Naive thymus-derived CD8-positive, alpha-beta T cell (primary cell): ENCODE measurements at places on chromosomes 4 and X. TPM values are rescaled to one million over a fixed set of nuclear protein-coding genes. Genes with fewer than 3 reads are reported as not detected.
A peak's percentile ranks its signal among the peaks of the same experiment; 100 is the strongest.

- DNase-seq: no peak
Measured at GRCh38 chr4:72567036-72567435, 2.0 kb downstream of the ADAMTS3 start.

- DNase-seq: no peak
Measured at GRCh38 chr4:40991908-40992307, 222.4 kb downstream of the APBB2 start.

DNA sequence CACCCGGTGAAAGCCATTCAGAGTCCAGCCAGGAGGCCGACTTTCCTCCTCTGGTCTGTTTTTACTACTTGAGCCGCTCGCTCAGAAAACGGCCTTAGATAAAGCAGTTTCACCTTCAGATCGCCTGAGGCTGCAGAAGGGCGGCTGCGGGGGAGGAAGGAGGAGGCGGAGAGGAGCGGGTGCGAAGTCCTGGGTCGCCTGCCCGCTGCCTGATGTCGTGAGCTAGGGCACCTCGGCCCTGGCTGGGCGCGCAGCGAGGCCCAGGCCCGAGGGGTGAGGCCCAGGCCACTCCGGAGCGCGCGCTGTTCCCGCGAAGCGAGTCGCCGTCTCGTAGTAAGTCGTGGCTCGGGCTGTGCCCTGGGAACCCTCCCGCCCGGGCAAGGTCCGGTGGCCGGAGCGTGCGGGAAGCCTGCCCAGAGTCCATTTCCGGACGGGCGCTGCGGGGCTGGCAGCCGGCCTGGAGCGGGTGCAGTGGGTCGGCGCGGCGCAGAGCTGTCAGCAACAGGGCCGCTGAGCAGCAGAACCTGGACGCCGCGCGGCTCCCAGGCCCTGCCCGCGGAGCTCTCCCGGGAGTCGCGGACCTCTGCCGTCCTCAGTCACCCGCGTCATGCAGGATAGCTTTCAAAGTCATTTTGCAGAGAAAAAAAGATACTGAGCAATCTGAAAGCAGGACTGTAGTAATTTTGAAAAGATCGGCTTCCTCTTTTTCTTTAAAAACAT lies 18.6 kb downstream of the TRIM2 start:
- peak; percentile 25 for DNase-seq

DNA sequence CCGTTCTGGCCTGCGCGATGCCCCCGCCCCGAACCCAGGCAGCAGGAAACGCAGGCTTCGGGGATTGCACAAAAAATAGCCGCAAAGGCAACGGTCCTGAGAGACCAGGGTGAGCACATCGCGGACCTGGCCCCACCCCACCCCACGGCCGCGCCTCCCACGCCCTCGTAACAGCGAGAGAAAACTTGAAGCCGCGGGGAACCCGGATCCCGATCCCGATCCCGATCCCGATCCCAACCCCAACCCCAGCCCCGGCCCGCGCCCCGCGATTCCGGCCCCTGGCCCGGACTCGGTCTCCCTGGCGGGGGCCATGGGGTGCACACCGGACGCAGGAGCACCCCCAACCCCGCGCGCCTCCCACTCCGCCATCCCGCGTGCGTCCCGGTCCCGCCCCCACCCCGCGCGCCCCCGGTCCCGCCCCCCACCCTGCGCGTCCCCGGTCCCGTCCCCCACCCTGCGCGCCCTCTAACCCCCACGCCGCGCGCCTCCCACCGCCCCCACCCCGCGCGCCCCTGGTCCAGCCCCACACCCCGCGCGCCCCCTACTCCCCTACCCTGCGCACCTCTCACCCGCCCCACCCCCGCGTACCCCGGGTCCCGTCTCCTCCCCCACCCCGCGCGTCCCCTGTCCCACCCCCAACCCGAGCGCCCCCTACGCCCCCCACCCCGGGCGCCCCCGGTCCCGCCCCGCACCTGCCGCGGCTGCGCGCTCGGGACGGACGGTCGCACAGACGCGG lies 29.0 kb downstream of the NOP14 start:
- peak; percentile 64 for DNase-seq

- DNase-seq: no peak
Measured at GRCh38 chr4:30537456-30537855, 182.7 kb upstream of the PCDH7 start.

- no peak for DNase-seq
Measured at GRCh38 chrX:86348669-86349068, 200.4 kb downstream of the DACH2 start.

The CD38 gene
- 3.2 TPM for total RNA-seq

GRCh38 chr4:139676913-139677585 lies 11.4 kb downstream of the MGST2 start:
- DNase-seq: no peak

The GLOD5 gene
- total RNA-seq: not detected

- no peak for DNase-seq
Measured at GRCh38 chr4:5355846-5356245, 304.6 kb downstream of the STK32B start.

GRCh38 chrX:44903830-44904530 lies 31.0 kb downstream of the KDM6A start:
- no peak for DNase-seq

DNA sequence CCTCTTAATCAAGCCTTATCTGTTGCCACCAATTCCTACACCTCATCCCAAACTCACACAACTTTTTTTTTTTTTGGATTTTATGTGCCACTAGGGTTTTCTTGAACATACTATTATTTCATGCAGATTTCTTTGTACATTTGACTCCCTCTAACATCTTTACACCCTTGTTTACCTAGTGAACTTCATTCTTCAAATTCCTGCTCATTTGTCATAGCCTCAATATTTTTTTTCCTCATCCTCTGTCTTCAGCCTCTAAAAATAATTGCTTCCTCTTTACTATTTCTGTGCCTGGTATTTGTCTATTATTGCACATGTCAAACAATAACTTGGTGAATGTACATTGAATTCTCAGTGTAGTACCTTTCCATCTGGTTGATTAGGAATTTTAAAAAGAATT lies 22.0 kb downstream of the NBDY start:
- no peak for DNase-seq

DNA sequence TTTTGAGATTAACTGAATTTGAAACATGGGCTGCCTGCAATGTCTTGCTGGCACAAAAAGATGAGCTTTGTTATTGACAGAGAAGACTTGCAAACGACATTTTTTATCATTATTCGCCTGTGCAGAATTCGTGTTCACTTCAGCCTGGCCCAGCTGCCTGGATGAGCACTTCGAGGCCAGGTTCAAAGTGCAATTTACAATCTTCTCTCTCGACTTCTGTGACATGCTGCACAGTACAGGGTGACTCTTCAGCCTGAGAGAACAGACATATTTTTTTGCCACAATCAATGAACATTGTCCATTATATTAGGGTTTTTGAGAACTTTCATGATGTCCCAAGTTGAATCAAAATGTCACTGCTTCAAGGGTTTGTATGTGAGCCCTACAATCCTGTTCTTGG lies 616.5 kb downstream of the SMARCA1 start:
- no peak for DNase-seq

- no peak for DNase-seq
Measured at GRCh38 chr4:148258535-148258934, 183.7 kb downstream of the NR3C2 start.

DNA sequence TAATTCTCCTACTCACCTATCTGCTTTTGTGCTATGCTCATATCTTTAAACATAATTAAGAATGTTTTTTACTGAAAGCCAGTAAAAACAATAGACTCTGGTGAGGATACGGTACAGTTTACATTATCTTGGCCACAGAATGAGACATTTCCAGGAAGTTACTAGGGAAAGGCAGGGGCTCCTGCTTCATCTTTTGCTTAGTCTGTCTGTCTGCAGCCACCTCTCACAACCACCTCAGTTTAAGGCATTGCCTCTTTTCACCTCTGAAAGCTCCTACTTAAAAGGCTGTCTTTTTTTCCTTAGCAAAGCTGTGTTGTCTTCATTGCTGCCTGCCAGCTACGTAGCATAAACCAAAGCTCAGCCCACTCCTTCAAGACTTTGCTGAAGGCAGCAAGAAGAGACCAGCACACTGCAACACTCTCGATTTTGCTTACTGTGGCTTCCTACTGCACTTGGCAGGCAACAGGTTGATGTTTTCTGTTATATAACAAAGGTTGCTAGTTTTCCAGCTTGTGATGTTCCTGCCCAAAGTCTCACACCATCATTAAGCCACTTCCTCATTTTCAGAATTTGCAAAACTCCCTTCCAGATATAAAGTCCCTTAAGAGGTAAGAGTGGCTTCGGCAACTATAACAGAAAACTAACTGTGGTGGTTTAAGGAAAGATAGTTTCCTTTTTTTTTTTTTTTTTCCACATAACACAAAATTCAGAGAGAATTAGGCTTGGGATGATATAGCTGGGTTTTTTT lies 432.9 kb downstream of the GRXCR1 start:
- no peak for DNase-seq

GRCh38 chrX:106710771-106711170 lies 15.7 kb upstream of the RNF128 start:
- DNase-seq: no peak

DNA sequence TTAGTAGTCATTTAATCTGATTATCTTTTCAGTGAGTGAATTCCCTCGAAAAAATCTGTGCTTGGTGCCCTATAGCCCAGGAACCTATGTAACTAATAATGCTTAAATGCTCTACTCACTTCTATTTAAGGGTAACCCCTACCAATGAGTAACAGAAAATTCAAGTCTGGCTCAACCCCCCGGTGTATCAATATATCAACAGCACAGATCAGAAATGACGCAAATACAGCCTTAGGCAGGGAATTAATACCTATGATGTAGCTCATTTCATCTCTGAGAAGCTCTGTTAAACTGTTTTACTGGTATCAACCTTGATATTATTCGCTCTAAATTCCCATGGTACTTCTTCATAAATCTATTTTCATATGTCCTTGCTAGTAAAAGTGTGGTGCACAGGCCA lies 28.6 kb downstream of the PDGFC start:
- DNase-seq: no peak

- DNase-seq: no peak
Measured at GRCh38 chrX:63761639-63762038, 23.4 kb downstream of the ARHGEF9 start.

The ANOS1 gene
- total RNA-seq: not detected

- no peak for DNase-seq
Measured at GRCh38 chrX:104411800-104412199, 154.2 kb upstream of the IL1RAPL2 start.

DNA sequence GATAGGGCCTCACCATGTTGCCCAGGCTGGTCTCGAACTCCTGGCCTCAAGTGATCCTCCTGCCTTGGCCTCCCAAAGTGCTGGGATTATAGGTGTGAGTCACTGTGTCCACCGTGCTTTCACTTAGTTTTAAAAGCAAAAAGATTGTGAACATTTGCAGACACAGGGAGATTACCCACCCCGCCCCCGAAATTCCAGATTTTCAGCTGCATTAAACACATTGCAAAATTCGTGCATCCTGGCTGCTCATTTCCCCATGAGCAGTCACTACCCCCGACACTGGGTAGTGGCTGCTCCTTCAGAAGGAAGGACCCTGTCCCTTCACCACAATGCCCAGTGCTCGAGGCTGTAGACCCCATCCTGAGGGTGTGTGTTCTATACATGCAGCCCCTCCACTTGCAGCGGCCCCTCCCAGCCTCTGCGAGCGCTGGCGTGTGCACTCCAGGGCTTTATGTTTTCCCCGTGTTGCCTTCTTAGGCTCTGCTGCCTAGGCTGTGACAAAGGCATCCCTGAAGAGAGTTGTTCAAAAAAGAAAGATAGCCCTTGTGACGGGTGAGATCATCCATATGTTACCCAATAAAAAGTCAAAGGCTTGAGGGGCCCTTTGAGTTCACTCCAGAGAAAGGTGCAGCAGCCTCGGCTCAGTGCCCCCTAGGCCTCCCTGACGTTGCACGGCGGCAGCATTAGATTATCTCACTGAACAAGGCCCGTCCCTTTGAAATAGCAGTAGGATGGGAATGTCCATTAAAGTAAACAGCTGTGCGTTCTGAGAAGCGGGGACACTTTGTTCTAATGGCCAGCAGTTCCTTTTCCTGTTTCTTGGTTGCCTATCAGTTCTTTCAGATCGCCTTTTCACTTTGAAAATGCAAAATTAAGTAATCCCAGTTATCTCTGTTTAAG lies 71.6 kb downstream of the SHROOM2 start:
- no peak for DNase-seq

The ACSL1 gene
- total RNA-seq: 10.7 TPM

GRCh38 chrX:32016195-32016594 lies 944.4 kb upstream of the FTHL17 start:
- no peak for DNase-seq

GRCh38 chr4:68717999-68718398 lies 47.5 kb upstream of the UGT2B15 start:
- DNase-seq: no peak

The LRP2BP gene
- total RNA-seq: 0.74 TPM

The XK gene
- not detected for total RNA-seq

The GAGE12F gene
- total RNA-seq: not detected

GRCh38 chr4:158053086-158053485 lies 119.7 kb downstream of the GASK1B start:
- no peak for DNase-seq

The CLTRN gene
- total RNA-seq: 1.1 TPM

- no peak for DNase-seq
Measured at GRCh38 chr4:617644-618641, 7.4 kb upstream of the PDE6B start.

GRCh38 chr4:139889264-139889663 lies 223.6 kb downstream of the MGST2 start:
- DNase-seq: no peak

The IGFBP7 gene
- not detected for total RNA-seq

The NPNT gene
- total RNA-seq: not detected

DNA sequence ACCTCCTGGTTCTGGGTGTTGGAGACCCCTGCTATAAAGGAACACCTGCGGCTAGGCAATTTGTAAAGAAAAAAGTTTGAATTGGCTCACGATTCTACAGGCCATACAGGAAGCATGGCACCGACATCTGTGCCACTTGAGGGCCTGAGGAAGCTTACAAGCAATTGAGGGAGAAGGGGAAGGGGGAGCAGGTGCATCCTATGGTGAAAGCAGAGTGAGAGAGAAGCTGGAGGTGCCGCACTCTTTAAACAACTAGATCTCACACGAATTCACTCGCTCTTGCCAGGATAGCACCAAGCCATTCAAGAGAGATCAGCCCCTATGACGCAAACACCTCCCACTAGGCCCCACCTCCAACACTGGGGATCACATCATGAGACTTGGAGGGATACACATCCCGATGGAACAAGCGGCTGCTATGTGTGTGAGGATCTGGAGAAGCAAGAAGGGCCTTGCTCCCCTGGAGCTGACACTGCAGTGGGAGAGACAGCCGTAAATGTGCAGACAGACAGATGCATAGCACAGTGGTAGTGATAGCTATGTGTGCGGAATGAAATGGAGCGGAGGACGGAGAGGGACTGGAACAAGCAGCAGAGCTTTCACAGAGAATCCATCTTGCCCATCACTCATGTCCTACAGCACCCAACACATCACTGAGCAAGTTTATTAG lies 60.7 kb upstream of the HELT start:
- no peak for DNase-seq

GRCh38 chr4:47838445-47838844 lies 578 bp upstream of the CORIN start:
- DNase-seq: no peak

DNA sequence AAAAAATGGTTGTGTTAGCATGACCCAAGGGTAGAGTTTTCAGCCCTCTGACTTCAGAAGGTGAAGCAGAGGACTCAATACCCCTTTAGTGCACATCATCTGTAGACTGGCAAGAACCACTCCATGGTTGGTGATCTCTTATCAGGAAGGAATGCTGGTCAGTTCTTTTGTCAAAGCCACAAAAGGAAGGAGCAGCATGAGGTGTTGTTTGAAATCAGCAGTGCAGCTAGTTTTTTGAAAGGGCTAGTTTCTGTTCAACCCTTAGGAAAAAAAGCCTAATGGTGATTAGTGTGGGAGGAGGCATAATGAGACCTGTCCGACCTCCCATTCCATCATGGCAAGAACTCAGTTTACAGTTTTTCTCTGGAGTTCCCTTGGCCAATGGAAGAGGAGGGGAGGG lies 362.0 kb upstream of the CT83 start:
- DNase-seq: no peak

The NLRP2B gene
- not detected for total RNA-seq
